Stimulated activated CD8-positive, alpha-beta memory T cell treated with anti-CD3 and anti-CD28 coated beads, Interleukin-4, amount 100 ng/mL, for 48 hours (primary cell): ENCODE measurements at places on chromosomes 6 and 20.
A peak's percentile ranks its signal among the peaks of the same experiment; 100 is the strongest.

DNA sequence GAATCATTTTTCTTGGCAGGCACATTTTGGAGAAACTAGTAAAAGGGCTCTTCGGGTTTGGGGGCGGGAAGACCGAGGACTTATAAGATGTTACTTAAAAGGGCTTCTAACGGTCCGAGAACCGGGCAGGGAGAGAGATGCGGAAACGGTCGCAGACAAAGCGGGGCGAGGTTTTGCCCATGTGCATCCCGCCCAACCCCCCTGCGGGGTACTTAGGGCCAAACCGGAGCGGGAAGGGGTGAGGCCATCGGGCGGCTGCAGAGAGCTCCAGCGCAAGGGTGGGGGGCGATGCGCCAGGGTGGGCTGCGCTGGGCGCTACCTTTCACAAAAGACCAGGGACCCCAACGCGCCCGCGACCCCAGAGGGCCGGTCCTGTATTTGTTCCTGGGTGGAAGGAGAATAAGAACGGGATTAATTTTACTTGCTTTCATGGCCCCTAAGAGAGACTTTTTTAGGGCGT is 616 bp downstream of the TUBB start:
- peak; percentile 77 for DNase-seq

- DNase-seq = no peak
Measured at GRCh38 chr6:142249266-142249665, 52.5 kb upstream of the ADGRG6 start.

DNA sequence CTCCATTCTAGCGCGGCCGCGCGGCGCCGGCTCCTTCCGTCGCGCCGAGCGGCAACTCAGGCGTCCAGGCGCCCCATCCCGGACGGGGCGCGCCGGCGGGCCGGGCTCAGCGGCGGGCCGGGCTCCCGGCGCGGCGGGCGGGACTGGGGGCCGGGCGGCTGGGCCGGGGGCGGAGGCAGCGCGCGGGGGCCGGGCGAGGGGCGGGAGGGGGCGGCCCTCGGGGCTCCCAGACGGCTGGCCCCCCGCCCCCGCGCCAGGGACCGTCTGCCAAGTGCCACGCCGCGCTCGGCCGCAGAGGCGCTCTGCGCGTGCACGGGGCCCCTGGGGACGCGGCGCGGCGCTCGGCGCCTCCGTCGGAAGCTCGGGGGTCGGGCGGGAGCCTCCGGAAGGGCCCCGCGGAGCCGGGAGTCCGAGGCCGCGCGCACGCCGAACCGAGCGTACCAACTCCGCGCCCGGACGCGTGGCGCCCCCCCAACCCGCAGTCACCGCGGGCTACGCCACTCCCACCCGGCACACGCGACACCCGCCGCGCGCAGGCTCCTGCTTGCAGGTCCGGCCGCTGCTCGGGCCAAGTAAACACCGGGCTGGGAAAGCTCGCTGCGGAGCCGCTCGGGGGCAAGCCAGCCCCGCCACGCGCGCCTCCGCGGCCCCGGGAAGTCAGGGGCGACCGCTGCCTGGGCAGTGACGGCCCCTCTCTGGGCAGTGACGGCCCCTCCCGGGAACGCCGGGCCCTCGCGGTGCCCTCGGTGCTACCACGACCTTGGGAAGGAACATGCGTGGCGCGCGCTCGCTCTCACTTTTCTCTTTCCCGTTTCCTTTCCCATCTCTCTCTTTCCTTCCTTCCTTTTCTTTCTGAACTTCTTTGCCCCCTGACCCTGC is at the start of gene PREX1:
Gene PREX1 (minus strand): TSS at position 145 of the 879 bp plus-strand sequence. CDS start 139 bp downstream, at position 6.
- peak; percentile 85 for DNase-seq

- no peak for DNase-seq
Measured at GRCh38 chr6:31877651-31878161, 1.1 kb downstream of the SLC44A4 start.

- no peak for DNase-seq
Measured at GRCh38 chr6:14383393-14384174, 266.0 kb downstream of the CD83 start.
